ENCODE measurements at places on chromosomes 5 and 9. TPM values are rescaled to one million over a fixed set of nuclear protein-coding genes. Genes with fewer than 3 reads are reported as not detected.

Gene FCN2
- not detected for total RNA-seq

Gene FAM174A
- total RNA-seq: 12.9 TPM

Gene TRMO
- total RNA-seq: 12.2 TPM

Gene ZBED3
- 3.3 TPM for total RNA-seq

Gene GGTA1
- not detected for total RNA-seq

Gene TRPM3
- total RNA-seq: not detected

Gene EIF4E1B
- total RNA-seq: not detected

Gene BHMT2
- 3.8 TPM for total RNA-seq

Gene LEAP2
- total RNA-seq: 0.35 TPM

Gene MUSK
- total RNA-seq: not detected

Gene SLC25A2
- total RNA-seq: 0.29 TPM

Gene SLC22A4
- 0.75 TPM for total RNA-seq

Gene DNAI1
- total RNA-seq: not detected

Gene IFNA21
- not detected for total RNA-seq

Gene RASGRF2
- total RNA-seq: 2.6 TPM

Gene EPB41L4B
- 5.9 TPM for total RNA-seq

Gene ACOT12
- total RNA-seq: not detected

Gene KCNN2
- 0.22 TPM for total RNA-seq

Gene BHMT
- total RNA-seq: 1.2 TPM

Gene GRIA1
- total RNA-seq: not detected

Gene SKP2
- 44.3 TPM for total RNA-seq

Gene CERCAM
- 49.1 TPM for total RNA-seq

Gene LRRC70
- not detected for total RNA-seq

Gene IDNK
- total RNA-seq: 5.1 TPM

Gene EPB41L4A
- 17.2 TPM for total RNA-seq

Gene GPR151
- total RNA-seq: not detected

Gene CER1
- not detected for total RNA-seq

Gene GARIN3
- total RNA-seq: not detected

Gene MTX3
- total RNA-seq: 6.2 TPM

Gene RALGDS
- total RNA-seq: 18.2 TPM

Gene BAAT
- not detected for total RNA-seq

Gene TMEM171
- total RNA-seq: 2.8 TPM

Gene PRRX2
- 0.17 TPM for total RNA-seq

Gene PCA3
- not detected for total RNA-seq

Gene SIGMAR1
- total RNA-seq: 178 TPM

Gene PHF24
- total RNA-seq: 0.12 TPM

Gene LCN15
- not detected for total RNA-seq

Gene SH2D3C
- not detected for total RNA-seq

Gene SPINK7
- not detected for total RNA-seq

Gene NEUROG1
- total RNA-seq: not detected

Gene IL9
- total RNA-seq: not detected

Gene MAP1B
- total RNA-seq: 305 TPM

Gene STKLD1
- not detected for total RNA-seq

Gene OLFM1
- not detected for total RNA-seq

Gene HNRNPK
- 569 TPM for total RNA-seq

Gene MEIKIN
- total RNA-seq: not detected

Gene TYRP1
- not detected for total RNA-seq

Gene IL7R
- total RNA-seq: 1.6 TPM

Gene ENTPD2
- not detected for total RNA-seq

Gene FREM1
- 0.22 TPM for total RNA-seq

All from epithelial cell of proximal tubule (primary cell).